ENCODE measurements at places on chromosomes 7 and 10.

DNA sequence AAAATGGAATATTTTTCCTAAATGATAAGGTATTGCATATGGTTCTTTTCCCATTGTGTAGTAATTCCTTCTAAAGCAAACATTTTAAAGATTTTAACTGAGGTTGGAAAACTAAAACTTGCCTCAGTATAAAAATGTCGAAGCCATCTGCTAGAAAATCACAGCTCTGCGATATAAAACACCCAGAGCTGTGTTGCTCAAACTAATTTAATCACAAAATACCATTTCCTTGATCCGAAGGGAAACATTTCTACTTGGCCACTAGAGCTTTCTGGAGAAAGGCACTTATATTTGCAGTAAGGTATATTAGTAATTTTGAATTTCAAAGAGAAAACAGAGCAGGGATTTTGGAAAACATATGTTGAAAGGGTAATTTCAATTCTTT lies 209.2 kb upstream of the ZNF32 start:
- no peak for DNase-seq

DNA sequence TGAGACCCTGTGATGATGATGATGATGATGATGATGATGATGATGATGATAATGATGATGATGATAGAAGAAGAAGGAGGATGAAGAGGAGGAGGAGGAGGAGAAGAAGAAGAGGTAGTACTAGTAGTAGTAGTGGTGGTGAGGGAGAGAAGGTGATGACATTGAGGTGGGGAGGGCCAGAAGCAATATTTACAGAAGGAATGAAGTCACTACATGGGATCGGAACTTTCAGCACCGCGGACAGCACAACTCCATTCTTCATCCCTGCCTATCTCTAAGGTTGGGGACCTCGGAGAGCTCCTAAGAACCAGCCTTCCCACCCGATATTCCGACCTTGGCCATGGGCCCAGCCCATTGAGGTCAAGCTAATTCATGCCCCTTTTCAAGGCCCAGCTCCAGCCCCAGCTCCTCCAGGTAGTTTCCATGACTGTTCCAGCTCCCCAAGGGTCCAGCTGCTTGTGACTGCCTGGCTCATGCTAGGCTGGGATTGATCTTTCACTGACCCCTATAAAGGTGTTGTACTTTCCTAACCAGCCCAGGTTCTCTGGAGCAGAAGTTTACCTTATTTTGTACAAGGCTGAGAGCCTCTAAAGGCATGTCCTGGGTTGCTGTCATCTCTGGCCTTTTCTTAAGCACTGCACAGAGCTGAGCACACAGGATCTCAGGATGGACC lies 10.3 kb downstream of the CRHR2 start:
- DNase-seq, result no peak

DNA sequence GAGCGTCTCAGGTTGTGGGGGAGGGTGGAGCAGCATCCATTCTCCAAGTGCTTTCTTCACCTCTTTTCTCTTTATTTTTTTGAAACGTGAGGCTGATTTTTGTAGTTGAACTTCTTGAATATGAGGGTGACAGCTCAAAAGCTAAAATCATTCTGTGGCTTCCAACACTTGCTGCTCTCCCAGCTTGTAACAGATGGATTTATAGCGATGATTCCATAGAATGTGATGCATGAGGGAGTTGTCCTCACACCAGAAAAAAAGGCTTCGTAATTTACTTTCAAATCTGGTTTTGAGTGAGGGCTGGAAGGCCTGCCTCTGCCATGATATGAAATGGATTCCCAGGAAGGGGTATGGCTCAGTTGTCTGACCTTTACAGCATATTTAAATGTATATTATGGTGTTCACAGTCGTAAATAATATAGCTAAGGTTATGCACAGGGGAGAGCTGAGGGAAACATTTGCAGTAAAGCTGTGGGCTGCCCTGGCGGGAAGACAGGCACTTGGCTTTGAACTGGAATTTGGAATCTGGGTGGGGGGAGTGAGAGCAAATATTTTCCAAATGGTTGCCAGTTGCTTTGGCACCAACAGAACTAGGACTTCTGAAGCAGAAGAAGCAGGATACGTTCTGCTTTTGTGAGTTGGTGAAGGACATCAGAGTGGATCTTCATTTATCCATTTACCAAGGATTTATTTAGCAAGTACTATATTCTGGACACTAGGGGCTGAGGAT lies 166.7 kb downstream of the SORCS3 start:
- no peak for DNase-seq

GRCh38 chr10:26303366-26303765 lies 86.8 kb downstream of the GAD2 start:
- DNase-seq, result no peak

DNA sequence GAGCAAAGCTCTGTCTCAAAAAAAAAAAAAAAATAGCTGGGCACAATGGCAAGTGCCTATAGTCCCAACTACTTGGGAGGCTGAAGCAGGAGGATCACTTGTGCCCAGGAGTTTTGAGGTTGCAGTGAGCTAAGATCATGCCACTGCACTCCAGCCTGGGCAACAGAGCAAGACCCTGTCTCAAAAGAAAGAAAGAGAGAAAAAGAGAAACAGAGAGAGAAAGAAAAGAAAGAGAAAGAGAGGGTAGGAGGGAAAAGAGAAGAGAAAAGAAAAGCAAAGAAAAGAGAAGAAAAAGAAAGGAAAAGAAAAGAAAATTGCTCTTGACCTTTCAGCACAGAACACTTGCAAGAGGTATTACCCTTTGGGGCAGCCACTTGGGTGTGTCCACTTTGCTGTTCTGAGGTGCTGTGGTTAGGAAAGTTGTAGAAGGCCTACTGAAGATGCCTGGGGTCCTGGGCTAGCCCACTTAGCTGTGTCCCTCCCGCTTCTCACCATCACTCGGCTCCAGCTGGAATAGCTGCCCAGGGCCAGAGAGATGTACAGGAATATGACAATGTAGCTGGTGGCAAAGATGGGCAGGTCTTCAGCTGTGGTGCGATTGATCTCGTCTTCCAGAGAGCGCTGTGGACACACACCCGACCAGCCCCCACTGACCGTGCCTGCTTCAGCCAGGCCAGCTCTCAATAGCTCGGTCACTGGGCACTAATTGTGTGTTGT lies 5.6 kb downstream of the NPC1L1 start:
- DNase-seq, result no peak

GRCh38 chr10:110679486-110680272 lies 35.5 kb downstream of the RBM20 start:
- no peak for DNase-seq

GRCh38 chr10:75441196-75441595 lies 9.8 kb downstream of the LRMDA start:
- DNase-seq, result no peak

DNA sequence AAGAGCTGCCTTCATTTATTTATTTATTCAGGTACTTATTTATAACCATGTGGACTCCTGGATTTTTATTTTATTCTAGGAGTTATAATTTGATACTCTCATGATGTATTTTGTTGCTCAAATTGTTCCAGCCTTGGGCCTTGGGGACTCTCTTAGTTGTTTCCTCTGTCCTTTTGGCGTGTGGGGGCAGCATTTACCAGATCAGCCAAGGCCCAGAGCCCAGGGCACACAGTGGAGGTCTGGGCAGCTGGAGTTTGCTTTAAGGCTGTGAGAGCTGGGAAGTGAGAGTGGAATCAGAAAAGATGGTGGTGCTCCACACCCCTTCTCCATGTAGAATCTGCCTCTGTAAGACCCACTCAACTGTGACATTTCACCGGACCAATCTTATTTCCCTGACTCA lies 398.9 kb downstream of the RPS24 start:
- DNase-seq, result no peak

GRCh38 chr7:43869867-43870240 lies 537 bp upstream of the MRPS24 start:
- DNase-seq, result no peak

DNA sequence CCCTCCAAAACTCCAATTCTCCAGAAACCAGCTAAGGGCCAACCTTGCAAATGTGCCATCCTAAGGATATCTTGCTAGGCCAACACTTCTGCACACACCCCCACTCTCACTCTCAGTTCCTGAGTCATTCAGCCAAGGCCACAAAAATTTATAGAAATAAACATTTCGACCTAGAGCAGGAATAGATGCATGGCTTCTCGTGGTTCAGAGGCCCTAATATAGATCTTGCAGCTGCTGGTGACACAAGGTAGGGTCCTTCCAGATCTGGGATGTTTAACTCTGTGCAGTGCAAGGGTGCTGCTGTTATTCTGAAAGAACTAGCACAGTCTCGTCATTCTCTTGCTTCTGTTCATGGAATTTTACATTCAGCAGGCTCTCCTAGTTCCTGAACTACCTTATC lies 369.3 kb downstream of the CALN1 start:
- DNase-seq, result no peak

GRCh38 chr7:143199040-143199439 lies 15.8 kb downstream of the TAS2R39 start:
- DNase-seq, result no peak

Measured in CD8-positive, alpha-beta memory T cell (primary cell).